ENCODE measurements at places on chromosomes 11 and 22.

- no peak for DNase-seq
Observed at GRCh38 chr11:129319201-129319600, 56.4 kb upstream of the BARX2 start.

DNA sequence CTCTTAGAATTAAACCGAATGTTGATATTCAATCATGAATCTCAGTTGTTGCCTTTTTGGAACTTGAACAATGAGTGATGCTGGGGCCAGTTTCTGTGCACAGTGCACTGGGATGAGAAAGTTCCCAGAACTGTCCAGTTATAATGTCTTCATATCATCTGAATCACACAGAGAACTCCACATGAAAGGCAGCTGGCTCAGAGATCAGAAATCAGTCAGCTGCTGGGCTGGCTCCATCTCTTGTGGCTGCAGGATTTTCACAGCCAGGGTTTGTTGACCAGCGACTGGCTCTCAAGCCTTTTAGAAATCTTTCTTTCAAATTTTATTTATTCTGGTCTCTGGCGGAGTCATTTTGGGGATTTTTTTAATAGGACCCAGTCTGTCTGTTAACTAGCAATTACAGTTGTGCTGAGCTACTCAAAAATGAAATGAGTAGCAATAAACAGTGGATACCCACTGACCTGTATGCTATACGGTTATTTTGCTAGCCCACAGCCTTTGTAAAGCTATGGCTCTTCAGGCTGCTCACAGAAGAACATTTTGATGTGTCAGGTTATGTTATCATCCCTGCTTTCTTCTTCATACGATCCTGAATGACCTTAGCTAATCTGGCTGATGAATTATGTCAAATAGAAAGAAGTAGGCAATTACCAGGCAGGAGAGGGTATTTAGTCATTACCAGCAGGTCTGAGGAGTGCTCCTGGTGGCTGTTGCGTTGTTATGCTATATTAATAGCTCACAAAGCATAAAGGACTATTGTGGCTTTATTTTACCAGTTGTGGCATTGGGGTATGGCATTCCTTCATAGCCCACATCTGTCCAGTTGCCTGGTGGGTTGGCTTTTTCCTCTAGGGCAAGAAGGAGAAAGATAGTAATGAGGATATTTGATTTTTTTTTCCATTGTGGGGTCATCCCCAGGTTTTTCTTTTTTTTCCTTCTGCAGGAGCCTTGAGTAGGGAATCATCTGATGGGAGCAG, 3.6 kb downstream of the FAT3 start:
- DNase-seq = peak; percentile 75

GRCh38 chr11:1570531-1570895, 1.6 kb downstream of the DUSP8 start:
- no peak for DNase-seq

DNA sequence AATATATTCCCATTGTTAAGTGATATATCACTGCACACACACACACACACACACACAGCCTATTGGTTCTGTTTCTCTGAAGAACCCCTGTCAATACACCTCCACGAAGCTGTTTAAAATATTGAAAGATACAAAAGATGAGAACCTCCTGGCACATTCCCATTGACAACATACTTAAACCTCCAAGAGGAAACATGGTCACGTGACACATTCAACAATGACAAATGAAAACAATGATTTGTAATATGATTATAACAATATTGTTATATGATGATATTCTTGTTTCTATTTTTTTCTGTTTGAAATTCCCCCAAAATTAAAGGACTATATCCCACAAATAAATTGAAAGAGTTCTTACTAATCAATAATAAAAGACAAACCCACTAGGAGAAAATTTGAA, 1344.9 kb downstream of the BRD1 start:
- no peak for DNase-seq

- no peak for DNase-seq
Observed at GRCh38 chr22:27748751-27749191, 52.8 kb downstream of the MN1 start.

GRCh38 chr11:134763030-134763388, 351.0 kb upstream of the B3GAT1 start:
- no peak for DNase-seq

DNA sequence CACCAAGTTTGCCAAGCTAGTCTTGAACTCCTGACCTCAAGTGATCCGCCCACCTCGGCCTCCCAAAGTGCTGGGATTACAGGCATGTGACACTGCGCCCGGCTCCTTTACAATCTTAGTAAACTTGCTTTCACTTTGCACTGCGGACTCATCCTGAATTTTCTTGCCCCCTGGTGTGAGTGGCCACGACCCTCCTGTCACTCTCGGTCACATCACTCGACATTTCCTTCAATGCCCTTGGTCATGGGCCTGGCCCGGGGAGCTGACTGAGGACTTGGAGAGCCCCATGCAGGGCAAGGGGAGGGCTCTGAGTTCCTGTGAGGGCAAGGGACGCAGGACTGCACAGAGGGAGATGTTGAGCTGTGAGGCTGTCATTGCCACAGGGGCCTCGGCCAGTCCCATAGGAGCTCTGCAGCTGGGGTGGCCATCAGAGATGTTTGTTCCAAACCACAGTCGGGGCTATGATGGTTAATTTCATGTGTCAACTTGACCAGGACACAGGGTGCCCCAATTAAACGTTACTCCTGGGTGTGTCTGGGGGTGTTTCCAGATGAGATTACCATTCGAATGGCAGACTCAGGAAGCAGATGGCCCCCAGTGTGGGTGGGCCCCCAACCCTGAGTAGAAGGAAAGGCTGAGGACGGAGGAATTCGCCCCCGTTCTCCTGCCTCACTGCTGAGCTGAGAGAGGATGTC, 21.2 kb downstream of the A4GALT start:
- DNase-seq = no peak

- DNase-seq = no peak
Observed at GRCh38 chr22:41501209-41501608, 32.3 kb downstream of the ACO2 start.

- no peak for DNase-seq
Observed at GRCh38 chr22:41327124-41327523, 25.8 kb downstream of the ZC3H7B start.

DNA sequence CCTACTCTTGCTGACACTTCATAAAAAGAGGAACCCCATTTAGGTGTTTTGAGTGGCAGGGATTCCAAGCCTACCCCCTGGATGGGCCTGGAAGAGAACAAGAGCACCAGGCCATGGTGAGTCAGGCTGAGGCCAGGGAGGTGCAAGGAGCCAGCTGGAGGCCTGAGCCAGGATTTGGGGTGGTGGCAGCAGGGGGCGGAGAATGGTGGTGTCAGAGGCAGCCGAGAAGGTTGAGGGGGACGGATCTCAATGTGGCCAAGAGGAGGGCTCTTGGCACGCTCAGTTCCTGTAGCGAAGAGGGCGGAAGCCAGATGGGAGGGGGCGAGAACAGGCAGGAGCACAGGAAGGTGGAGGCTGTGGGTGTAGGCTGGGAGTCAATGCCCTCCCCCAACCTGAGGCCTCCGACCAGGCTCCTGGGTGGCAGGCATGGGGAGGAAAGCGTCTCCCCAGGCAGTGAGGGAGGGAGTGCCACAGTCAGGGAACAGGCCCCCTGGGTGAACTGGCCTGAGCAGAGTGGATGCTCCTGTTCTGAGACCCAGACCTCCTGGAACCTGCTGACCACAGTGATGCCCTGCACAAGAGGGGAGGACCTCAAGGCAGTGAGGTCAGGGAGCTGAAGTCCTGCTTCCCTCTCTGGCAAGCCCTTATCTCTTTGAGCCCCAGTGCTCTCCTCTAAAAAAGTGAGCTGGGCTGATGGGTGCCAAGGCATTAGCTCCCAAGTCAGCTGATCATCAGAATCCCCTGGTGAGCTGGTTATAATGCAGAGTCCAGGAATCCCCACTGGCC, 13.9 kb downstream of the RTN4RL2 start:
- DNase-seq = no peak

DNA sequence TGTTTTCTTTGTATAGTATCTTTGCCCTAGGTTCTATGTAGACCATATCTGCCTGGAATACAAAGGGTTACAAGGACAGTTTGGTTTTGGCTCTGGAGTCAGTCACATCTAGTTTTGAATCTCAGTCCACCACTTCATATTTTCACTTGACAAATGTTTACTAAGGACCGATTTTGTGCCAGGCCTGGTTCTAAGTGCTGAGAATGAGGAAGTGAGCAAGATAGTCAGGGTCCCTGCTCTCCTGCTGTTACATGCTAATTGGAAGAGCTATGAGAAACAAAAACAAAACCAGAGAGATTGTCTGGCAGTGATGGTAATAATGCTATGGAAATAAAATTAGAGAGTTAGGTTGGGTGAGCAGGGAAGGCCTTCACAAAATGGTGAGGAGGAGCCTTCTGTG, 66.1 kb upstream of the ARHGAP20 start:
- DNase-seq = no peak

GRCh38 chr11:65432100-65432650, 9.6 kb downstream of the NEAT1 start:
- no peak for DNase-seq

GRCh38 chr22:43412808-43413795, 1.3 kb downstream of the MPPED1 start:
- DNase-seq = peak; percentile 51

DNA sequence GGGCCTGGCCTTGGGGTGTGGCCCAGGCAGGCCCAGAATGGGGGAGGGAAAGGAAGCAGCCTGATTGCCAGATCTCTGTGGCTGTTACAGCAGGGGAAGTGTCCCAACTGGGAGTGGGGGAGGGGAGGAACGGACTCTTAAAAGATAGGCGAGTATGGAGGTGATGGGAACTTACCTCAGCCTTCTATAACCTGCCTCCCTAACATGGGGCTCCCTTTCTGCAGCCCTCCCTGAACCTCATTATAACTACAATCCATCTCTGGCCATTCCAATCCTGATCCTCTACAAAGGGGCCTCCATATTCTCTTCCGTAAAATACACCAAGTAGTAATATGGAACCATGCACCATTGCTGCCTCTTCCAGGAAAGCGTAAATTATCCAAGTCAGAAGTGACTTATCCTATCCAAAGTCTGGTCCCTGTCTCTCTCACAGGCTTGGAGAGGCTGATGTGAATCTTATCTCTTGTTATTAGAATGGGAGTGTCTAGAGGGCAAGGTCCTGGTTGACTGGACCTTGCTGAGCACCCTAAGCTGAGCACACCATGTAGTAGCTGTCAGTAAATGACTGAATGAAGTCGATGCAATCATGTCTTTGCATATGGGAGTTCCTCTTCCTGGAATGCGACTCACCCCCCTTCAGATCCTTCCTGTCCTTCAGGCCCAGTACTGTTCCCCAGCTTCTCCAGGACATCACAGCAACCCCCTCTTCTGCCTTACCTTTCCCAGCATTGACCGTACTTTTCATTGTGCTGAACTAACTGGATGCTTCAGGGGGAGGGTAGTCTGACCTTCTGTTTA, 5.9 kb downstream of the RHOG start:
- DNase-seq = no peak

GRCh38 chr11:72373163-72373562, 61.2 kb downstream of the CLPB start:
- peak; percentile 99 for DNase-seq

- DNase-seq = peak; percentile 90
Observed at GRCh38 chr11:77147668-77148321, 19.7 kb downstream of the MYO7A start.

DNA sequence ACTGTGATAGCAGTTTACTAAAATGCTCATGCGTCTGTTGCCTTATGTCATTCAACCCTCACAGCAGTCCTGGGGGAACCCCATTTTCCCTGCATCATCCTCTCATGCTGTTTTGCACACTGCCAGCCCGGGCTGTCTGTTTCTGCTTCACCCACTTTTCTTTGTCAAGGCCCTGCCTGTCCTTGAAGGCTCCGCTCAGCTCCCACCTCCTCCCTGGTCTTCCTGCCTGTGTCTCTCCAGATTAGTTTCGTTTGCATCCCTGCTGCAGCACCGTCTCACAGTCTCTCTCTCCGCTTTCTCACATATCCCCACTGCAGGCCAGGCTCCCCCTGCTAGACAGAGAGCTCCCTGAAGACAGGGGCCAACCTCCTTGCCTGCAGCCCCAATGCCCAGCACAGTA, 29.9 kb downstream of the SERPINH1 start:
- DNase-seq = no peak

DNA sequence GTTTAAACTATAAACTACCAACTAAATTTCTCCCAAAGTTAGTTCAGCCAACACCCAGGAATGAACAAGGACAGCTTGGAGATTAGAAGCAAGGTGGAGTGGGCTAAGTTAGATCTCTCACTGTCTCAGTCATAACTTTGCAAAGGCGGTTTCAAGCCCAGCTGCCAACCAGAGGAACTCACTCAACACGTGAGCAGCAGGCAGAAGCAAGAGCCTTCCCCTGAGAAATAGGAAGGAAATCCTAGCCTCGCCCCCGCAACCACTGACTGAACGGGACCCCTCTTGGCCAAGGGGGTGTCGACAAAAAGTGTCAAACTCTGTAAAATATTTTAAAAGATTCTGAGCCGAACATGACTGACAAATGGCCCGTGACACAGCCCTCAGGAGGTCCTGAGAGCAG, 4.4 kb upstream of the KRTAP5-9 start:
- DNase-seq = no peak

DNA sequence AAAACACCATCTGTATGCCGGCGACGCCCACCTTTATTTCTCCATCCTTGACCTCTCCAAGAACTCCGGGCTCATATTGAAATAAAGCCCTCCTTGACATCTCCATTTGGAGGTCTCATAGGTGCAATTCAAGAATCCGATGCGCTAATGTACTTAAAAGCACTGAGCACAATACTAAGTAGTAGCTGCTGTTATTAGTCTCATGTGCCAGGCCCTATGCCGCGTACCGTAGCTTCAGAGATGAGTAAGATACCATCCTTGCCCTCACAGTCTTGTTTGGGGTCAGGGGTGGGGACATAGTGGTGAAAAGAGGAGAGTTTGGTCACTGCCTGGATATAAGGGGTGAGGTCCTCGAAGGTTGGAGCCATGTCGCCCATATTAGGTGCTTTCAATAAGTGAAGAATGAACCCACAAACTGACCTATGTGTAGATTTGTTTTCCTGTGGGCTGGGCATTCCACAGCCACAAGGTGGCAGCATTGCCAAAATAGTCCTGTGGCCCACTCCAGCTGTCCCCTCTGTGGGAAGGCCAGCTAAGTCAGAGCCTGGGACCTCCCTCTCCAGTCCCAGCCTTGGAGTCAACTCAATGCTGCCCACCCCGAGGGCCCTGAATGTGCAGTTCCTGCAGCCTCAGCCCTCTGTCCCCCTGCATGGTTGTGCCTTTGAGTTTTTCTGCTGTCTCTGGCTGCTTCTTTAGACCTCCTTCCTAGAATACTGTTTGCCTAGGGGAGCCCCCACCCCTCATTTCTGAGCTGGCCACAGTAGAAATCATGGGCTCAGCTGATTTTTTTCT, 6.5 kb downstream of the DCPS start:
- peak; percentile 38 for DNase-seq

GRCh38 chr11:113475160-113475761, at the start of gene DRD2:
Gene DRD2, minus strand, starts transcription at chr11:113475398. Its CDS starts 50,747 bp downstream, at chr11:113424651.
- DNase-seq = no peak

GRCh38 chr22:37486224-37486845, at the start of gene MFNG:
Gene MFNG, minus strand, starts transcription at chr22:37486384. Its CDS starts 207 bp downstream, at chr22:37486177.
- no peak for DNase-seq
